ENCODE measurements at places on chromosomes 3 and 15.

DNA sequence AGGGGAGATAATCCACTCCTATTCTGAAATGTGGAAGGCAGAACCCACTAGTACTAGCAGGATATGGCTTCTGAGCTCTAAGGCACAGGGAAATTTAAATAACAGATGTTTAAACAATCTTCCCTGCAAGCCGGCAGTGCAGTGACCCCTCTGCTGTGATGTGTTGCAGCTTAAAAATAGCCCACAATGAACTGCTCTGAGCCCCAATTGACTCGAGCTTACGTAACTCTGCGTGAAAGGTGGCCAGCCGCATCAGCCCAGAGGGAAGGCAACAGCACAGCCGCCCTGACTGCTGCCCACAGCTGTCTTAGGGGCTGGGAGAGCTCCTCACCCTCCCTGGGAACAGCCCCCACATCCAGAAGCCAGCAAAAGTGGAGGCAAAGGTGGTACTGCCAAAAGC is 12.5 kb upstream of the CAMKV start:
- DNase-seq = no peak

GRCh38 chr3:6079011-6079410 is 781.9 kb upstream of the GRM7 start:
- DNase-seq = no peak

DNA sequence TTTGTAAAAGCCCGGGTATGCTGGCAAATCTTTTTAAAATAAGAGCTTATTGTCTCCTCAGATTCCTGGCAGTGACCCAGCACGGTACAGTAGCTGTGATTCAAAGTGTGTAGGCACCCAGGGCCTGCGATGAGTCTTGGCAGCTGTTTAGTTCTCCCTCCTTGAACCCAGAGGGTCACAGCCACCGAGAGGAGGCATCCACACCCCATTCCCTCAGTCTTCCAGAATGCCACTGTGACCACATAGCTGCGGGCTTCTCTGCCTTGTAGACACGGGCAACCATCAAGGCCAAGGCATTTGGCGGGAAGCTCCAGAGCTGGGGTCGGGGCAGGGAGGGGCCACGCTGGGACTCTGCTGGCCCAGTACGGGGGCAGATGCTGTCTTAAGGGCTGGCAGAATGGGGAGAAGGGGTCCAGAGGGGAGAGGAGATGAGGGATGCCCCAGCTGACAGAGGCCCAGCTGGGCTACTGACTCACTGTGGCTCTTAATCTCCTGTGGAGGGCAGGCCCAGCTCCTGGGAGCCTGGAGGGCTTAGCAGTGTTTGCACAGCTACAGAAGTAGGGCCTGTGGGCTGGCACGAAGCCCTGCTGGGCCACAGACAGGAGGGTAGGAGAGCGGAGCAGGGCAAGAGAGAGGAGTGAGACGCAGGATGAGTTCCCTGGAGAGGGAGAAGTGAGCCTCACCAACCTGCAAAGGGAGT is 68.8 kb upstream of the DLG1 start:
- DNase-seq = no peak

DNA sequence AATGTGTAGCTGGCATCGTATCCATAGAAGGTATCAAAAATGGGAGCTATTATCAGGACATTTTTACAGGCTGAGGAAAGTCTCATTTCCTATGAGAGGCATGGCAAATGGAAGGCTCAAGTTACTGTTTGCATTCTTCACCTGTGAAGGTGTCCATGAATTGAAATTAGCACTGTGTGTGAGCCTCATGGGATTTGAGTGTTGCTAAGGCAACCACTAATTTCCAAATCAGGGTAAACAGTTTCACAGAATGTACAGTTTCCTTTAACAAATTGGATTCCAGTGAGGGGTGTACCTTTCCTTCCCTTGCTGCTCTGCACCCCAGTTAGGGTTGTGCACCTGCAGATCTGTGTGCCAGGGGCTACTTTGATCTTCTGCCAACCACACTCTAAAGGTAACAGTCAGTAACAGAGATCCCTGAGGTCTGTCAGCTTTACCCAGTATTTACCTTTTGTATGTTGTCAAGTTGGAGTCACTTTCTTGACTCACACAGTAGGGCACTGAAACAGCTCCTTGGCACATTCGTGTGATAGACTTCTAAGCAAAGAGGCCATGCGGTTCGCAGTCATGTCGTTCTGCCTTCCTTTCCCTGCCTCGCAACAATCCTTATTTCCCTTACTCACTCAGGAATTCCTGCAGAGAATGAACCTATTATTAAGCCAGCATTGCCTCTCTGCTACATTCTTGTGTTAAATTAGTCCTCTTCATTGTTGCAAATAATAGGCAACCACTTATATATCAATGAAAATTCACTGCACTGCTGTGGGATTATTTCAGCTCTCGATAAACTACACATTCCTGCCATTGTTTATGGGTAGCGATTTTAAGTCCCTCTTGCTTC is 129.8 kb upstream of the GBE1 start:
- no peak for DNase-seq

- no peak for DNase-seq
These were observed 683.8 kb downstream of the ZNF385D start for GRCh38 chr3:21067031-21067813.
